ENCODE measurements at places on chromosomes 3 and 15.

DNA sequence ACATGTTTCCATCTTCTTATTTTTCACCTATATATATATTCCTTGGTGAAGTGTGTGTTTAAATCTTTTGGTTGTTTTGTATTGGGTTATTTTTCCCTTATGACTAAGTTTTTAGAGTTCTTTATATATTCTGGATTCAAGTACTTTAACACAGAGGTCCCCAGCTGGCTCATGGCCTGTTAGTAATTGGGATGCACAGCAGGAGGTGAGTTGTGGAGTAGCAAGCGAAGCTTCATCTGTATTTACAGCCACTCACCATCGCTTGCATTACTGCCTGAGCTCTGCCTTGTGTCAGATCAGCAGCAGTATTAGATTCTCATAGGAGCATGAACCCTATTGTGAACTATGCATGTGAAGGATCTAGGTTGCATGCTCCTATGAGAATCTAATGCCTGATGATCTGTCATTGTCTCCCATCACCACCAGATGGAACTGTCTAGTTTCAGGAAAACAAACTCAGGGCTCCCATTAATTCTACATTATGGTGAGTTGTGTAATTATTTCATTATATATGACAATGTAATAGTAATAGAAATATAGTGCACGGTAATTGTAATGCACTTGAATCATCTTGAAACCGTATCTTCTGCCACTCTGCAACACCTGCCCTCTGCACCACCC lies 151.6 kb downstream of the RSRC1 start:
- peak; percentile 34 for DNase-seq

DNA sequence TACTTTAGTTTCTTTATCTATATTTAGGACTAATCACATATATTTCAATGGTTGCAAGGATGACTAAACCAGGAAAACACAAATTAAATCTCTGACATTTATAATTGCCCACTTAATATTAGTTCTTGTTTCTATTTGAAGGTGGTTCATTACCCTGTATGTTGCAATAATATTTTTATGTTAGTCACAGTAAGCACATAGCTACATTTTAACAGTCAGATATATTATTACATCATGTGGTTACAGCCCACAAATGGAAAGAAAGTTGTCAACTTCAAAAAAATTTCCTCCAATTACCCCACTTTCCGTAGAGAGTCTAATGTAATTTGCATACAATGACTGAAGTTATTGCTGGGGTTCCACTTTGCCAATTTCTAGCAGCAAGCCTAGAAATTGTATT lies 114.6 kb downstream of the TUSC7 start:
- no peak for DNase-seq

- DNase-seq = no peak
These were observed 17.5 kb downstream of the LMCD1 start for GRCh38 chr3:8519156-8519555.

GRCh38 chr15:98651036-98651481 lies 2.7 kb downstream of the IGF1R start:
- no peak for DNase-seq

GRCh38 chr15:92028389-92028724 lies 174.8 kb downstream of the SLCO3A1 start:
- DNase-seq = no peak

DNA sequence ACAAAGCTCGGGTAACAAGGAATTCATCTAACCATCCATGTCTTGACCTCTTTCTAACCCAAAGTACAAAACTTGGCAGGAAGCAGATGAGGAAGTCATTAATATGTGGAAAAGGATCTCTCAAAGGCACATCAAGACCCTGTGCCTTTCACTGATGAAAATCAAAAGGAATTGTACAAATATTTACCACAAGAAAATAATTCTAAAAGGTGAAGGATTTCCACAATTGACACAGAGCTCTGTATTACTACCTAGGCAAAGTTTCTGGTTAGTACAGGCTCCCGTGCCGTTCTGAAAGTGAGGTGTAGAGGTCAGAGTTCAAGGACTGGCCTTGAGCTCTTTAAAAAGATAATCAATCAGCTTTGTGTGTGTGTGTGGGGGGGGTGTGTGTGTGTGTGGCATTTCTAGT lies 239.7 kb upstream of the ICE2 start:
- DNase-seq = no peak

- DNase-seq = no peak
These were observed 34.4 kb downstream of the MINAR1 start for GRCh38 chr15:79466488-79466887.

- no peak for DNase-seq
These were observed 107.3 kb downstream of the KCNAB1 start for GRCh38 chr3:156227704-156228103.

GRCh38 chr3:194476784-194477183 lies 10.0 kb downstream of the ATP13A3 start:
- no peak for DNase-seq

DNA sequence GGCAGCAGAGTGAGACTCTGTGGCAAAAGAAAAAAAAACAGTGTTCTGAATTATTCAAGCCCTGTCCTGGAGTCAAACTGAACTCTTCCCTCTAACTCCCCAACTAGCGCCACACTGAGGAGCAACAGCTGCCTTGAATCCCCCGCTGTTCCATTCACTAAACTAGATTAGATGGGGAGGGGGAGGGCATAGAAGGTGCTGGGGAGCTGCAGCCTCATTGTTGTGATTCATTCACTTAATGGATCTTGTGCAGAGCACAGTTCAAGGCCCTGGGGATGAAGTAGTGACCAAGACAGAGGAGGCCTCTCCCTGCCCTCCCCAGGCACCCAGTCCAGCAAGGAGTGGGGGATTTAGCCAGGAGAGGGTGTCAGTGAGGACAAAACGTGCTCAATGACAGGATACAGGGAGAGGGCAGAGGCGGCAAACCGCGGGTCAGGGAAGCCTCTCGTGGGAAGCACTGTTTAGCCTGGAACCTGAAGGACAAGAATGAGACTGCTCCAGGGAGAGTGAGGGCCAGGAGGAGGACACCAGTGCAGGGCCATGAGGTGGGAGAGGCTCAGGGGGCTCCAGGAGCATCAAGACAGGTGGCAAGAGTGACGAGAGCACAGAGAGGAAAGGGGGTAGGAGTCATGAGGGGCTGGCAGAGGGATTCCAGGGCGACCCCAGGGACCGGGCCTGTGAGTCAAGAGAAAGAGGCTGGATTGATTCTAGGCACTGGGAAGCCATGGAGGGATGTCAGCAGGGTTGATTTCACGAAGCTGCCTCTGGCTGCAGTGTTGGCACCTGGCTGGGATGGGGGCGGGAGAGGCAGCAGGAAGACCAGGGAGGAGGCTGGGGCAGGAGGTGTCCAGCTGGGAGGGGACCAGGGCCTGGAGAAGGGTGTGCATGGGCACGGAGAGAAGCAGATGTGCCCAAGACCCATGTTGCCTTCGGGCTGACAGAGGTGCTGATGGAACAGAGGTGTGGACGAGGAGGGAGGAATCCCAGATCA lies 31.4 kb downstream of the ALS2CL start:
- no peak for DNase-seq

DNA sequence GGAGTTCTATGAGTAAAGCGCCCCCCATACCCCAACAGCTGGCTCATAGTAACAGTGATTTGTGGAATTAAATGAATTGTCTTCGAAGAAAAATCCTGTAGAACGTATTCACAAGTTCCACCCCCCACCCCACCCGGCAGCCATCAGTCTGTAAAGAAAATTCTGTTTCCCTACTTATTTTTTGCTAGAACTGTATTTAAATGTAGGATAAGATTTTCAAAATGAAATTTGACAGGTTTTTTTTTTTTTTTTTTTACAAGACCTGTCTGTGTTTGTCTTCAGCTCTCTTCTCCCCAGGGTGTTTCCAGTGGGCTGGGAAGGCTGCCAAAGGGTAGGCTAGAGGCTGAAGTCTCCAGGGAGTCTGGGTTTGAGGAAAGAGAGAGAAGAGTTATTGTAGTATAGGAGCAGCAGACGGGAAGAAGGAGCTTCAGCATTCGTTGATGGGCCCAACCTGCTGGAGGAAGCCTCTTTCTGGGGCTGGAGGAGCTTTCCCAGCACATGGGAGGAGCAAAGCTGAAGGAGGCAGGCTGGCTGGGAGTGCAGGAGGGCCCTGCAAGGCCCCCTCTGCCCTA lies 130.6 kb upstream of the SEMA6D start:
- peak; percentile 83 for DNase-seq

GRCh38 chr3:66260431-66260830 lies 39.6 kb downstream of the SLC25A26 start:
- no peak for DNase-seq

GRCh38 chr3:98553021-98553563 lies 21.3 kb downstream of the GPR15 start:
- DNase-seq = no peak

- no peak for DNase-seq
These were observed 3.5 kb downstream of the VIPR1 start for GRCh38 chr3:42505849-42506410.

Data from brain pericyte (primary cell).